CD4-positive, alpha-beta memory T cell (primary cell): ENCODE measurements at places on chromosomes 12 and 14. TPM values are rescaled to one million over a fixed set of nuclear protein-coding genes. Genes with fewer than 3 reads are reported as not detected.

Gene DACT1
- total RNA-seq = 1.8 TPM

Gene LALBA
- total RNA-seq = not detected

Gene PTPN21
- total RNA-seq = not detected

Gene TPPP2
- not detected for total RNA-seq

Gene TAS2R42
- total RNA-seq = not detected

Gene ADCY4
- 7.1 TPM for total RNA-seq

Gene GPR65
- 14.2 TPM for total RNA-seq

Gene ABHD12B
- total RNA-seq = not detected
